Fibroblast of villous mesenchyme (primary cell): ENCODE measurements at places on chromosomes 11 and 22. TPM values are rescaled to one million over a fixed set of nuclear protein-coding genes. Genes with fewer than 3 reads are reported as not detected.

Gene TRIM51
- total RNA-seq: not detected in 2 replicates

Gene KRTAP5-9
- 0.32 TPM in 1 of 2 replicates, not detected in the other for total RNA-seq

GRCh38 chr11:16215352-16215751, 141.0 kb downstream of the SOX6 start:
- DNase-seq: no peak

GRCh38 chr22:46078241-46079092, 71.9 kb upstream of the PPARA start:
- peak; percentile 57 for DNase-seq

GRCh38 chr11:57485217-57485990, 25.1 kb downstream of the RTN4RL2 start:
- no peak for DNase-seq

- DNase-seq: no peak
These were observed 4.5 kb downstream of the OR51T1 start for GRCh38 chr11:4886186-4886585.

GRCh38 chr11:1878137-1879031, 13.3 kb downstream of the PRR33 start:
- peak; percentile 87 for DNase-seq

DNA sequence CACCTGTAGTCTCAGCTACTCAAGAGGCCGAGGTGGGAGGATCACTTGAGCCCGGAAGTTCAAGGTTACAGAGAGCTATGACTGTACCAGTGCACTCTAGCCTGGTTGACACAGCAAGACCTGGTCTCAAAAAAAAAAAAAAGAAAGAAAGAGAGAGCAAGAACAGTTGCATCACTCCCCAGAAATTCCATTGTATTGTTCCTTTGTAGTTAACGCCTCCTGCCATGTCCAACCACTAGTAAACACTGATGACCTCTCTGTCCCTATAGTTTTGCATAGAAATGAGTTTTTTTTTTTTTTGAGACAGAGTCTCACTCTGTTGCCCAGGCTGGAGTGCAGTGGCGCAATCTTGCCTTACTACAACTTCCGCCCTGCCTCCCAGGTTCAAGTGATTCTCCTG, 10.8 kb downstream of the PATL1 start:
- DNase-seq: no peak

DNA sequence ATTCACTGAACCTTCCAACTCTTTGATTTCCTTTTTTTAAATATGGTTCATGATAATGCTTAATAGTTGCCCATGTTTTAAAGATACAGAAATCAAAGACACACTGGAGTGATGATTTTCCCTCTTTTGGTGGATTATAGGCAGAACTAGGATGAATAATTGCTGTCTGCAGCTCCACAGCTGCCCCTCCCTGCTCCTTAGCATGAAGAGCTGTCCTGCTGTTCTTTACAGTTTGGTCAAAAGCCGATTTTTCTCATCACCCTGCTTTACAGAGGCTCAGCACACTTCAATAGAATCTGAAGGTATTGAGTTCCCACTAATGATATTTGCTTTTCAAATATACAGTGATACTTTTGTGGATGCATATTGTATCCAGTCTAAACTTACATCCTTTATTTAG, 202.6 kb downstream of the AASDHPPT start:
- no peak for DNase-seq

DNA sequence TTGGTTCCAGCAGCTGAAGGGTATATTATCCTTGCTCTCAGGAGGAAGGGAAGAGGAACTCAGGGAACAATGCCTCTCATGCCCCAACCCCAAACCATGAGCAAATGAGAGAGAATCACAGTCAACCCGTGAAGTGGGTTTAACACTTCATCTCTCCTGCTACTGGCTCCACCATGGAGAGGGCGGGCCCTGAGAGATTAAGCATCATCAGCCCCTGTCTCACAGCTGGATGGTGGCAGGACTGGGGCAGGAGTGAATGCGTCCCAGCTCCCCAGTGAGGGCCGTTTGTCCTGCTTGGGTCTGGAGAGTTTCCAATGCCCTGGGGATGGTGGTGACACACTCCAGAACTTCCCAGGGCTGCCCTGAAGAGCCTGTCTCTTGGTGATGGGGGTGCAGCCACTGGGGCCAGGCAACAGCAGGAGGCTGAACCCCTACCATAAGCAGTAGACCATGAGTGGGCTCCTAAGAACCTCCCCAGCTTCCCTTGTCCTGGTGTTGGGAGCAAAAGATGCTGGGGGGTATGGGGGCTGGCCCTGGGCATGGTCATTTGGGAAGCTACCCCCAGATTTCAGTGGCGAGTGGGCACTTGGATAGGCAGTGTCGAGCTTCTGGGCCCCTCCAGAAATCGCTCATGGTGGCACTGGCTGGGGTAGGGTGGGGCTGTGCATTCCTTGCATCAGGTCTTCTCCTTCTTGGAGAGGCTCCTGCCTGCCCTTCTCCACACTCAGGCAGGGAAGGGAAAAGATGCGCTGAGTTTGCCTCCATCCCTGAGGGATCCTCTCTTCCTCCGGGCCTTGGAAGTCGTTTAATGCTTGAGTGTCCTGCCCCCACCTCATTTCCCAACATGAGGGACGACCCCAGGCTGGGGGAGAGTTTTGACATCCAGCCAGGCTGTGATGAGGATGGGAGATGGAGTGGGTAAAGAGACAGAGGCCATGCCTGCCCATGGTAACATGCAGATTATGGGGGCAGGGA, 157.5 kb downstream of the ST3GAL4 start:
- no peak for DNase-seq
